Suprapubic skin (tissue), 4 donors: ENCODE measurements at places on chromosomes 1 and 21. TPM values are rescaled to one million over a fixed set of nuclear protein-coding genes. Genes with fewer than 3 reads are reported as not detected.

The EDARADD gene
- total RNA-seq: 6.6 TPM

The OR6N2 gene
- total RNA-seq: not detected

The RASAL2 gene
- total RNA-seq: 38.5 TPM

The CD84 gene
- 1.2 TPM for total RNA-seq

The ZSWIM5 gene
- 3.5 TPM for total RNA-seq

The MARK1 gene
- 3.7 TPM for total RNA-seq

The GJC2 gene
- total RNA-seq: 3.4 TPM

The CYP2J2 gene
- total RNA-seq: 16.0 TPM

The FAM151A gene
- not detected for total RNA-seq

The PRKCZ gene
- total RNA-seq: 25.3 TPM

The IFI44 gene
- total RNA-seq: 1.8 TPM

The F11R gene
- total RNA-seq: 111 TPM

The LGR6 gene
- 3.9 TPM for total RNA-seq

The MX2 gene
- 5.4 TPM for total RNA-seq

The CYP4X1 gene
- 6.2 TPM for total RNA-seq

The DLGAP3 gene
- total RNA-seq: not detected

The GAS5 gene
- 363 TPM for total RNA-seq

The VHLL gene
- total RNA-seq: not detected

The TRIM58 gene
- 0.98 TPM for total RNA-seq

The NCF2 gene
- total RNA-seq: 48.3 TPM

The SLC2A5 gene
- 3.9 TPM for total RNA-seq

The CASQ2 gene
- 3.0 TPM for total RNA-seq

The IL6R gene
- 19.4 TPM for total RNA-seq

The CDC42BPA gene
- 12.2 TPM for total RNA-seq

The KRTAP19-1 gene
- total RNA-seq: 6.8 TPM

The PDPN gene
- total RNA-seq: 22.7 TPM

The SLC25A33 gene
- total RNA-seq: 4.2 TPM

The RBP7 gene
- total RNA-seq: 26.4 TPM
